ENCODE measurements at places on chromosomes 7 and 10.

DNA sequence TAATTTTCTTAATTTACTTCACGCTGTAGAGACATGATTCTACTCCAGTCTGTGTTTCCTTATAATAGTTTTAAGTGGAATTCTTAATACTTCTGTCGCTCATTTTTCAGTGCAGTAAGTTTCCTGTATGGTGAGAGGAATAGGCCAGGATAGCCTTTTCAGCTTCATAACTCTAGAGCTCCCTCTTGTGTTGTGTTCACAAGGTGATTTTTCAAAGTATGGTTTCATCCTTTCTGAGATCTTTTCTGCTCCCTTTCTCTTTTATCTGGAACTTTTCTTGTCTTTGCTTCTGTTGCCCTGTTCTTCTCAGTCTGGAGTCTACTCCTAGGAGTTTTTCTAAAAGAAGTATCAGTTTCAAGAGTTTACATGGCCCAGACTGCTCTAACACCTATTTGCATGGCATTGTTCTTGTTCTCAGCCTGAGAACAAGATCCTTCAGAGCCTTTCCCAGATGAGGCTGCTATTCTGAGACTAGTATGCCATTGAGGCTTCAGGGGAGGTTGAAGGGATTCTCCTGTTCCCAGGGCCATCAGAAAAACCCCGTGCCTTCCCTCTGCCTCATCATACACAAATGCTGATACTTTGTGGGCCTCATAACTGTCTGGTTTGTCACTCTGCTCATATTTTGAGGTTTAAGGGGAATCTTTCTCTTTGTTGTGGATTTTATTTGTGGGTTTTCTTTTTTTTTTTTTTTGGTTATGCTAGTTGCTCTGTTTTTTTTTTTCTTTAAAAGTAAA, 21.8 kb downstream of the NET1 start:
- no peak for DNase-seq

DNA sequence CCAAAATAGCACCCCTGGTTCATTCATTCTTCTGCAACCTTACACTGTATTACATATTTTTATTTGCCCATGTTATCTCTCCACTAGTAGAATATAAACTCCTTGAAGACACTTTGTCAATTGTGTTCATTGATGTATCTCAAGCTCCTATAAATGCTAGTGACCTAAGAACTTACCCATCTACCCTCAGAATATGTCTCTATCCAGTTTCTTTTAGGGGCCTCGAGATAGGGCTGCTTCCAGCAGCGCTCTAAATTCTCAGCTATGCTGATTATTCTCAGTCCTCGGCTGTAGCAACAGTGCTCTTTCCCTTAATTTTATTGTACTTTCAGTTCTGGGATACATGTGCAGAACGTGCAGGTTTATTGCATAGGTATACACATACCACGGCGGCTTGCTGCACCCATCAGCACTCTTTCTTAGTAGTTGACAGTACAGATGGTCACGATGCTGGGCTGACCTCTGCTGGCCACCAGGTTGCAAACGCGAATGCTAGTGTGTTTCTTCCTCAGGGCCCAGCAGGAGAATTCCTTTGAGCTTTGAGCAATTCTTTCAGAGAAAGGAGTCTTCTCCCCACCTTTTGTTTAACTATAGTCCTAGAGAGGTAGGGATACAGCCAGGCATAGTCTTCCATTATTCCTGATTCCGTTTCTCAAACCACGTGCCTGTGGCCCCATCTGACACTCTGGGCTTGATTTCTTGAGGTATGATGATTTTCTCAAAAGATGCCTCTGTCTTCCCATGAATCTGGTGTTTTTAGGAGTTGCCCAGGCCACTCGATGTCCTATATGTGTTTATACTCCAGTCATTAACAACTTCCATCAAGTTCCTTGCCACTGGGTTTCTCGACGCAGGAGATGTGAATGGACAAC, 49.1 kb upstream of the CDC14C start:
- DNase-seq, result peak; percentile 70

DNA sequence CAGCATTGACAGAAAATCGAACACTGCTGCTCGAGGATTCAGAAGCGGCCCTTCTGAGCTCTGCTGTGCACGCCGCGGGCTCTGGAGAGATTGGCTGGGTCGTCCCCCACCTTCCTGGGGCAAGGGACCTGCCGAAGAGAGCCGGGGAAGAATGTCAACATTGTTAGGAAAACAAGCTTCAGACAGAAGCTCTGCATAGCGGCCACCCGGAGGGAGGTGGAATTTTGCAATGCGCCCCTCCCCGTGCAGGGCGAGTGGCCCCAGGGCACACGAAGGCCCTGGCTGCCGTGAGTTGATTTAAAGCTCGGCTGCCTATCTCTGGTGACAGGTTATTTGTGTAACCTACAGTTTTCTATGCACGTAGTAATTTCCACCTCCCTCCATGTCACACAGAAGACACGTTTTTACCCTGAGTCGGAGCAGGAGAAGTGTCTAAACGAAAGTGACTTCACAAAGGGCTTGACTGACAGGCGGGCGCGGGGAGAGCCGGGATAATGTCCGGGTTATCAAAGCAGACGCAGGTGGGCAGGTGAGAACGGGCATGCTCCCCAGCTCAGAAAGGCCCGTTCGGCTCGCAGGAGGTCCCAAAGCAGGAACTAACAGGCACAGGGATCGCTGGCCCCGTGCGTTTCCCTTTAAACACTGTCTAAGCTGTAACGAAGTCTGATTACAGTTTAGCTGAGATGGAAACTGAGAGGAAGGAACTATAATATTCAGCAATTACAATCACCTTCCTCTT, 84.6 kb downstream of the PDGFA start:
- peak; percentile 97 for DNase-seq

DNA sequence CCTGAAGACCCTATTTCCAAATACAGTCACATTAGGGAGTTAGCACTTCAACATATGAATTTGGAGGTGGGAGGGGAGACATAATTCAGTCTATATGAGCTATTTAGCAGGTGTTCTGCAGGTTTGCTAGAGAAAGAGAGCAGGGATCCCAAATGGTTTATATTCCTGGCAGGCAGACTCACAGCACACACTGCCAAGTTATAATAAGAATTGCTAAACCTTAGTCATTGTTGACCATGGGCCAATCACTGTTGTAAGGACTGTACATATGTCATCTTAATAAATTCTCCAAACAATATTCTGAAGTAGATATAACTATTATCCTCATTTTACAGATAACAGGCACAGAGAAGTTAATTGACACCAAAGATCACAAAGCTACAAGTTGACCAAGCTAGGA, 1.5 kb upstream of the CCDC3 start:
- DNase-seq, result no peak

DNA sequence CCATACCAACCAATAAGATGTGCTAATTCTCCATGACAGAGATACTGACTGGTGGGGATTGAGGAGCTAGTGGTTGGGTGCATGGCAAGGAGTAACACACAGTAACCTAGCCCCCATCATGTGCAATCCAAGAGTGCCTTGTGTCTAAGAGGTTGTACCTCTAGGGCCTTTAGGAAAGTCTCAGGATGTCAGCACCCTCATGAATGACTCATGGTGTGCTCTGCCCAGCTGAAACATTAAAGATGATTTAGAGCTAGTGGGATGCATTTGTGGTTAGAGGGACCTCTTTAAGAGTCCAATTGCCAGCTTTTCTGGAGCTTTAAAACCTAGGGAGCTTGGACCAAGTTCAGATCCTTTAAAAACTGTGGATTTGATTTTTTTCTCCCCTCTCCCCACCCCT, 181.1 kb downstream of the HERPUD2 start:
- DNase-seq, result no peak

DNA sequence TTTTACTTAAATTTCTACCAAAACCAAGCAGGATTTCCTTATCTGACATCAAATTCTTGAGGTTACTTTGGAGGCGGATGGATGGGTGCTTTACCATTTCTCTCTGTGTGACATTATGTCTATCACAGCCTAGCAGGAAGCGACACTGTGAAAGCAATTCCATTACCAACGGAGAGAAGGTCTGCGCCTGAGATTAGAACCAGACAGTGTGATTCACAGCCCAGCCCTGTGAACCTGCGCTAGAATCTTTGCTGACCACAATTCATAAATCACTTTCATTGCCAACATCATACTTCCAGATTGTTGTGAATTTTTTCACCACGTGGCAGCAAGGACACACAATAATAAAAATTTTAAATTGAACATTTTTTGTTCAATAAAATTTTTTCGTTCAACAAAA, 126.5 kb downstream of the CUBN start:
- no peak for DNase-seq

DNA sequence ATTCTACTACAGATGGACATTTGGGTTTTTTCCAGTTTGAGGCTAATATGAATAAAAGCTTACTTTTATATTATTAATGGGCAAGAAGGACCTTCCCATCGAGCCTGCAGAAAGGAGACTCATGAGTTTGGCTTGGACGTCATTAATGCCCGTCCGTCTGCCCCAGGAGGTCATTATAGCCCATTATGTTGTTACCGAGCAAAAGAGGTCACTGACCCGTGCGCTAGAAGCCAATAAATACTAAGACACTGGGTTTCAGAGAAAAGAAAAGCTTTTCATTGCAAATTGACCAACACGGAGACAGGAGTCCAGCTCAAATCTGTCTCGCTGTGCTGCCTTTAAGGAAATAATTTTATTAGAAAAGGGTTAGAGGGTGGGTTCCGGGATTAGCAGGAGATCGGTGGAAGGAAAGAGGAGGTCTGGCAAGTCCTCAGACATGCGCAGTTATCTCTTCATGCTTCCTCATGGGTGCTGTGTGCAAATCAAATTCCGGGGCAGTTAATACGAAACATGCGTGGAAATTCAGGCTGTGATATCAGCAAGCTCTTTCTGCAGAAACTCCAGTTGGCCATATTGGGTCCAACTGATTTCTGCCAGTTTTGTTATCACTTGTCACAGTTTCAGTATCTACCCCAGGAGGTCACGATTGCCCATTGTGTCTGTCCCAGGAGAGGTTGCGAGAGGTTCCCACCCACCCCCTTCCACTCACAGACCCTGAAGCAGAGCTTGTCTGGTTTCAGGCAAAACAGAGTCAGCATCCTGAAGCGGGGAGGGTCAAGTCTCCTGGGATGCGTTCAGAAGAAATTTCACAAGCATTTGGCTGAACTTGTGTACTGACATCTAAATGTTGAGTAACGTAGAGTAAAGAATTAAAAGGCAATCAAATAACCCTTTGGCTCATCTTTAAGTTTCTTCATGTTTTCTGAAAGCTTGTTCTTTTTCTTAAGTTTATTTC, 1.1 kb upstream of the GALNTL5 start:
- no peak for DNase-seq

GRCh38 chr10:98659951-98660350, 213.2 kb upstream of the HPS1 start:
- no peak for DNase-seq

DNA sequence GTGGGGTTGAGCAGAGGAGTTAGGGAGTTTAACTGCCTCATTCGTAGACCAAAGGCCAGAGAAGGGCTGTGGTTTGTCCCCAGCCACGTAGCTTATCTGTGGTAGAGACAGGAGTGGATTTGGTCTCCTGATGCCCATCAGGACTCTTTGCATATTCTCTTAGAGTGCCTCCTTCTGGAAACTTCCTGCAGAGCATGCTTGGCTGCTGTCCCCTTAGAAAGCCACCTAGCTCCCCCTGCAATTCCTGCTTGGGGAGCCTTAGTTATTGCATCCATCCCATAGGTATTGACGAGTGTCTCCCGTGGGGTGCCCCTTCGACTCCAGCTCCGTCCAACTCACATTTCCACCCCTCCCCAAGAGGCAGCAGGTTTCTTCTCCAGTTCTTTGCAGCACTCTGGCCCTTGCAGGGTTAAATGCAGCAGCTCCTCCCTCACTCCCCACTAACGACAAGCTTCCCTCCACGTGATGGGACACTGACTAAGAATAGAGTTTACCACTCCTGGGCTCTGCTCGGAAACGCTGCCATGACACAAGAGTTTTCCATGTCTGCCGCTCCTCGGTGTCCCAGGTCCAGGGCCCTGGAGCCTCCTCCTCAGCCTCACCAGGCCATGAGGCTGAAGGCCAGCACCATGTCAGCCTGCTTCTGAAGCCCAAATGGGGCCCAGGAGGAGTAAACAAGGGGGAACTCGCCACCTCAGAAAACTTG, 147.8 kb upstream of the UNC5B start:
- no peak for DNase-seq

- no peak for DNase-seq
Measured at GRCh38 chr7:36809510-36809909, 85.2 kb upstream of the AOAH start.

DNA sequence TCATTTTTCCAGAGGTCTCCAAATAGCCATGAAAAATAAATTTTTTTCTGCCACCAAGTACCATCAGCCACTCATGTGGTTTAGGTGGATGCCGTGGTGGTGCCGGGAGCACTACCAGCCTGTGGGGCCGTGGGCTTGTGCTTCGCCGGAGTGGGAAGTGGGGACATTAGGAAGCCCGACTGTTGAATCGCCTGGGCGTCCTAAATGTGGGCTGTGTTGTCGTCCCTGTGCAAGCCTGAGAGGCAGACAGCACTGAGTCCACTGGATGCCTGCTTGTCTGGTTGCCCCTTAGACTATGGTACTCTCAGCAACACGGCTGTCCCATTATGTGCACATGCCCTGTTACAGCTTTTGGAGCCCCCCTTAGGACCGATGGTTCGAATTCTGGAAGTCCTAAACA, 59.9 kb downstream of the MGMT start:
- no peak for DNase-seq

DNA sequence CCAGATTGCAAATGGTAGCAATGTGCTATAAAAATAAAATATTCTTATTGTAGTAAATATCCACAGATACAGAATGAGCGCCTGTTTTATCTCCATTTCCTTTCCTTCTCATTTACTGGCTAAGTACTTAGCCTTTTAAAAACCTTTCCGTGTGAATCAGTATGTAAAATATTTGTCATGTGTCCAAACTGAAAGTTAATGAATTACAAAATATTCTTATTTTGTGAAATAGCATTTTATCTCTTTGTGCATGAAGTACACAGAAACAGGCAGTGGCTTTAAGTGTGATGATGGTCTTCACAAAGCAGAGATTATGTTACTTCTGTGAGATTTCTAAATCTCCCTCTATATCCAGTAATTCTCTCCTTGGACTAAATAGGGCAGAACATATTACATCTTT, 56.7 kb upstream of the KIAA1217 start:
- no peak for DNase-seq

DNA sequence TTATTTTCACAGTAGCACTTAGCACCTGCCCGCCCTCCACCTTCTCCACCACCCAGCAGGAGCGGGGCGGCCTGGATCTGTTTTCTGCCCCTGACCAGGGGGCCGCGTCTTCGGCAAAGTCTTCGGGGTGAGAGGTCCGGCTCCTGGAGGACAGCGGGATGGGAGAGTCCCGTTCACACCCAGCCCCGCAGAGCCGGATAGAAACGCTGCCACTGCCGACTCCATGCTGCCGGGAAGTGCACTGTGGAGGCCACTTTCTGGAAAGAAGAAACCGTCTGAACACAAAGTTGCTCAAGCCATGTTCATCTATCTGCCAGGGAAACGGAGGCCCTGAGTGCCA, 14.5 kb upstream of the ZNF273 start:
- DNase-seq, result peak; percentile 23

GRCh38 chr10:29353887-29354561, 65.2 kb downstream of the LYZL1 start:
- no peak for DNase-seq

DNA sequence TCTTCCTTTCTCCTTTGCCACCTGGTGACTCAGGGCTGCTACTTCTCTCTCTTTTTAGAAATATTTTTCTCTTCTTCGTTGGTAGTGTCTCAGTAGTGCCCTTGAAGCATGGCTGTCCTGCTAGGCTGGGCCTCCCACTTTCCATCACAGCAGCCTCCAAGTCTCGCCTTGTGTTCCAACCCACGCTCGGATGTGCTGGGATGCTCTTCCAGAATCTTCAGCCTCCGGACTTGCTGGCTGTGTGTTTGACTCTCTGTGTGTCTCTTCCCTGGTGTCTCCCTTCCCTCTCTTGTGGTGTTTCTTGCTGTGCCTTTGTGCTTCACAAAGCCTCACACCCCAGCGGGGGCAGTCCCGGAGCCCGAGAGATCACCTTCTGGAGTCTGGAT, 100.5 kb downstream of the INPP5A start:
- DNase-seq, result no peak

GRCh38 chr7:51847461-51848134, 531.0 kb upstream of the COBL start:
- peak; percentile 56 for DNase-seq

Measured in ELF-1 (cell line).